Parietal lobe (tissue), 2 donors: ENCODE measurements at places on chromosomes 6 and 20. TPM values are rescaled to one million over a fixed set of nuclear protein-coding genes. Genes with fewer than 3 reads are reported as not detected.

The OR2H2 gene
- not detected for total RNA-seq

The TP53TG5 gene
- total RNA-seq = 1.9 TPM

The SPTLC3 gene
- total RNA-seq = 0.63 TPM

The BPHL gene
- total RNA-seq = 32.9 TPM

The RAD21L1 gene
- not detected for total RNA-seq

The MDFI gene
- 12.5 TPM for total RNA-seq

The RNF8 gene
- total RNA-seq = 27.5 TPM

The ACOT13 gene
- 4.7 TPM for total RNA-seq

The GTSF1L gene
- not detected for total RNA-seq

The AGPAT4 gene
- total RNA-seq = 173 TPM

The CYP21A2 gene
- total RNA-seq = not detected

The TUBB2B gene
- 3,227 TPM for total RNA-seq

The NKX2-4 gene
- not detected for total RNA-seq

The ZNF831 gene
- total RNA-seq = not detected

The C20orf202 gene
- total RNA-seq = 1.3 TPM

The CST4 gene
- not detected for total RNA-seq

The MICA gene
- total RNA-seq = 0.63 TPM

The RIPPLY2 gene
- 11.3 TPM for total RNA-seq

The PRPH2 gene
- 5.3 TPM for total RNA-seq

The SLC17A3 gene
- total RNA-seq = not detected

The IL17A gene
- not detected for total RNA-seq

The BNIP5 gene
- total RNA-seq = not detected

The WFDC10B gene
- total RNA-seq = not detected

The TMEM217 gene
- total RNA-seq = not detected

The ABHD12 gene
- 51.6 TPM for total RNA-seq

The TRIM27 gene
- total RNA-seq = 97.0 TPM

The NMBR gene
- 6.6 TPM for total RNA-seq

The MROH8 gene
- total RNA-seq = 4.4 TPM

The ZNF451 gene
- 196 TPM for total RNA-seq

The VSX1 gene
- total RNA-seq = not detected
